ENCODE measurements at places on chromosomes 11 and 22.

DNA sequence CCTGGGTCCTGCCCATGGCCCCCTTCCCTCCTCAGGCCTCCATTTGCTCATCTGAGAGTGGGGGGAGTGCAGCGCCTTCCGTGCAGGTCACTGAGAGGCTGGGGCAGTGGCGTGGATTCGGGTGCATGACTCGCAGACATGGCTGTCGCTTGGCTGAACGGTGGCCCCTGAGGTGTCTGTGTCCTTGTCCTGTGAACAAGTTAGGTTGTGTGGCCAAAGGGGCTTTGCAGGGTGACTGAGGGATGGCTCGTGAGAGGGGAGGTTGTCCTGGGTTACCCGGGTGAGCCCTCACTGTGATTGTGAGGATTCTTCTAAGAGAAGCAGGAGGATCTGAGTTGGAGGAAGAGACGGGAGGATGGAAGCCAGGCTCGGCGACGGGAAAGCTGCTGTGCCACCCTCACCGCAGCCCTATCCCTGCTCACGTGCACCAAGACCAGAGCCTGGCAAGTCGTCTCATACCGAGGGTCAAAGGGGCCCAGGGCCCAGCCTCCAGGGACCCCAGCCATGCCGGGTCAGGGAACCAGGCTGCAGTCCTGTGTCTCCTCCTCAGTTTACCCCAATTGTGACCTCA lies 79.1 kb downstream of the KCNQ1 start:
- DNase-seq = no peak

- DNase-seq = no peak
Measured at GRCh38 chr11:1192741-1193325, 30.0 kb upstream of the MUC5B start.

DNA sequence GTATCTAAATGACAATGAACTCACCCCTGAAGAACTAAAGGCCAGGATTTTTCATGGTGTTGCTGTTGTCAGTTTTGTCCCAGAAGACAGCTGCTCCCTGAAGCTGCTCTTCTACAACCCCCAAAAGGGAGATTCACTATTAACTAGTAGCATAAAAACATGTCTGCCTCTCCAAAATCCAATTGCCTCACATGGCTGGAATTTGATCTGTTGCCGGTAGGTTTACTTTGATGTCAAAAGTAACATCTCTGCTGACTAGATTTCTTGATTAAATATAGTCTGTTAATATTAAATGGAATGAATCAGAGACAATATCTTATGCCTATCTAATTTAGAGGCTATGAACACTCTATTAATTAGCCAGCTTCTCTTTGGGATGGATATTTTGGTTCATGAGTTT lies 425.4 kb downstream of the ETS1 start:
- DNase-seq = no peak

DNA sequence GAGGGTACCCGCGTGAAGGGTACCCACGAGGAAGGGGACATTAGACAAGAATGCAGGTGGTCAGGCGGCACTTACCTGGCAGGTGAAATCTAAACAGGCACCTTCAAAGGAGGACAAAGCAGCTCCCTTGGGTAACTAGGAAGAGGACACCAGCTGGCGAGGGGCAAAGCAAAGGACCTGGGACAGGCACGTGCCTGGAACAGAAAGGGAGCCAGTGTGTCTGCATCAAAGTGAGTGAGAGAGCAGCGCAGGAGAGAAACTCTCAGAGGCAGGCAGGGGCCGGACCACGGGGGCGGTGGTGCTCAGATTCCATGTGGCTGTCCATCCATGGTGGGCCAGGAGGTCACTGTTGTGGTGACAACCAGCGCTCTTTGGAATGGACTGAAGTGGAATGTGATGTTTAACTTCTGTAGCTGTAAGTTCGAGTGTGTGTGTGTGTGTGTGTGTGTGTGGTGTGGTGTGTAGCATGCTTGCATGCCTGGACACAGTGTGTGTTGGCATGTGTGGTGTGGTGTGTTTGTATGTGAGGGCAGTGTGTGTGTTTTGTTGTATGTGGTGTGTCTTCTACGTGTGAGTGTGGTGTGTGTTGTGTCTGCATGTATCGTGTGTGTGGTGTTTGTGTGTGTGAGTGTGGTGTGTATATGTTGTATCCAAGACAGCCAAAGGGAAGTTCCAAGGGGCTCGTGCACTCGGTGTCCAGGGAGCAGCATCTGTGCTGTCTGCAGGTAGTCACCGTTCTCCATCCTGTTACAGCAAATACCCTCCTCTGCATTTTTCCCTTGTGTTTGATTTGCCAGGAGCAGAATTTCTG lies 86.4 kb downstream of the CDKN1C start:
- DNase-seq = no peak

DNA sequence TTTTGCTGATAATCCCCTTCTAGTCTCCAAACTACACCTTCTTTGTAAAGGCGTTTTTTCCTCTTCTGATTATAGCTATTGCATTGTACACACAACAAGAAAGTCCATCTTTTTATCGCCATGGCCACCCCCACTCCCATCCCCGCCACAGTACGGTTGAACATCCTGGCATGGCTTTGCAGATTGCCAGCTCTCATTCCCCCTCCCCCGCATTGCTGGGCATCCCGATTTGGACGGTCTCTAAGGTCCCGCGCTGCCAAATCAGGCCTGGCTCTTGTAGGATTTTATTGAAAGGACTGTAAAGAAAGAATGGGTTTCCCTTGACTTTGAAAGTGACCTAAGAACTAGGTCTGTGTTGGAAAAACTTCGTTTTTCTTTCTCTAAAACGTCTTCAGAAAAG lies 916 bp upstream of the SLC6A5 start:
- DNase-seq = no peak

- DNase-seq = no peak
Measured at GRCh38 chr11:94650756-94651155, 83.6 kb downstream of the PIWIL4 start.

Data from central memory CD4-positive, alpha-beta T cell (primary cell).